Heart left ventricle (tissue), 16 donors: ENCODE measurements at places on chromosomes 2 and 18.

DNA sequence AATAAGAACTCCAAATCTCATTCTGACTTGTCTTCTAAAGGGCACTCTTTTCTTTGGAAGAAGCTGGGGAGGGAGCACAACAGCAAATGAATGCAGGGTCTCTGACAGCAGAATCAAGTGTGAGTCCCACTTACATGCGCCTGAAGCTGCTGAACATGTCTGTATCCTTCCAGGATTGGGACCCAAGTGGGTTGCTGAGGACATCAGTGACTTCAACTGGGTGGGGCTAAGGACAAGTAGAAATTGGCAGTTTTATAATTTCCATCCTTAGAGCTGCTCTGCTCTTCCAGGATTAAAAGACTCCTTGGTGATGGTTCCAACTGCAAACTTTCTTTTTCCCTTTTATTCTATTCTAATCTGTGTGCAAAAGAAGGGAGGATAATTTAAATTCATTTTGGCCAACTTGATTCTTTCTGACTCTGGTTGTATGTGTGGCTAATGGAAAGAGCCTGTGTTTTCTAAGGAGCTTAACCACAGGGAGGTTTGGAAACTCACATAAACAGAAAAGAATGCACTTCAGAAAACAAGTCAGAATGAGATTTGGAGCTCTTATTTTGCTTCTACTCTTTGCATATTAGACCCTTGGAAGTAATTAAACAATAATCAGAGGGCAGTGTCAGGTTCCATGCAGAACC, 20.6 kb downstream of the ANTXR1 start:
- no peak for DNase-seq

DNA sequence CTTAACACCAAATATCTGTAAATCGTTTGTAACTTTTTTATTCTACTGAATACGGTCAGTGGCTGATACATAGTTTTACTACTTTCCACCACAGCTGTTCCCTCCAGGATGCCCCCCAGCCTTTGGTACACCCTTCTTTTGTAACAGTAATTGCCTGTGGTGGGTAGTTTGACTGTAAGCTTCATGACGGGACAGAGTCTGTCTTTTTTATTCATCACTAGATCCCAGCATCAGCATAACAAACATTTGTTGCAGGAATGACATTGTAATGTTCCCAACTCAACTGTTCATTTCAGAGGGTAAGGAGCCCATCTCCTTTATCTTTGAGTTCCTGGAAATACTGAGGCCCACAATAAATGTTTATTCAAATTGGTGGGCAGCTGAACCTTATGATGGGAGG, 67.5 kb downstream of the MBOAT2 start:
- DNase-seq = no peak

DNA sequence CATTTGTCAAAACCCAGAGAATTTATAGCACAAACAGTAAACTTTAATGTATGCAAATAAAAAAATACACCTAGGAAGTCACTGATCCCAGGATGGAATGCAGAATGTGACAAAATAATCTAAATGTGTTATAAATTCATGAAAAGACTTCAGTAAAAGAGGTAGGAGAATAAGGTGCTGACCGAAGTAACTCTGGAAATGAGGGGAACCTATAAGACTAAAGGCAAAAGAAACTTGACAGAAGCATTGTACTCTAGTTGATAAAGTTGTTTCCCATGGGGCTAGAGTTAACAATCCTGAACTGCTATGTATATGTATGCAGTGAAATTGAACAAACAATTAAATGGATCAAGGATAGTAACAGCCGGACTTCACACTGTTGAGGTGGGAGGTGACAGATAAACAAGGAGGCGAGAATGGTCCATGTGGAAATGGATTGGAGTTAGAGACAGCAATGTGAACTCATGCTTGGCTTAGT, 24.5 kb downstream of the IRS1 start:
- DNase-seq = no peak

DNA sequence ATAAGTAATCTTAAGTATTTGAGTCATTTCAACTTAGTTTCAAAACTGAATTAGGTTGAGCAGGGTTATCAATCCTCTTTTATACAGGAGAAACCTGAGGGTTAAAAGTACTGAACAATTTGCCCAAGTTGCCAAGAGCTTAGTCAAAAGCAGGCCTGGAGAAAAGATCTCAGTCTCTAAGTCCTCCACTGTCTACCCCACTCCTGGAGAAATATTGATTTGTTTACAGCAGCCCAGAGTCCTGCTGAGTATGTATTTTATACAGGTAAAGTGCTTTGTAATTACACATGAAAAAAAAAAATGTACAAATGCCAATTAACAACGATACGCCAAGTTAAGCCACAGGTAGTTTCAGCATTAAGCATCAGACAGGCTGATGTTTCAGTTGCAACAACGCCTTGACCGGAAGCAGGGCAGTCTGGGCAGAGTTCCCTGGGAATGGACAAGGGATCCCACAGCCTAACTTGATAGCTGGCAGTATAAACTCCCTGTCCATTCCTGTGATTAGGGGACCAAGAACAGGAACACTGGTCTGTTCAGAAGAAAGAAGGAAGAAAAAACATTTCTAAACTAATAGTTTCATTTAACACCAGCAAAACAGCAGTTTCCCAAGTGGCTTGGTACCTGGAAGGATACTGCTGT, 132.9 kb downstream of the MYO5B start:
- peak; percentile 39 for DNase-seq

DNA sequence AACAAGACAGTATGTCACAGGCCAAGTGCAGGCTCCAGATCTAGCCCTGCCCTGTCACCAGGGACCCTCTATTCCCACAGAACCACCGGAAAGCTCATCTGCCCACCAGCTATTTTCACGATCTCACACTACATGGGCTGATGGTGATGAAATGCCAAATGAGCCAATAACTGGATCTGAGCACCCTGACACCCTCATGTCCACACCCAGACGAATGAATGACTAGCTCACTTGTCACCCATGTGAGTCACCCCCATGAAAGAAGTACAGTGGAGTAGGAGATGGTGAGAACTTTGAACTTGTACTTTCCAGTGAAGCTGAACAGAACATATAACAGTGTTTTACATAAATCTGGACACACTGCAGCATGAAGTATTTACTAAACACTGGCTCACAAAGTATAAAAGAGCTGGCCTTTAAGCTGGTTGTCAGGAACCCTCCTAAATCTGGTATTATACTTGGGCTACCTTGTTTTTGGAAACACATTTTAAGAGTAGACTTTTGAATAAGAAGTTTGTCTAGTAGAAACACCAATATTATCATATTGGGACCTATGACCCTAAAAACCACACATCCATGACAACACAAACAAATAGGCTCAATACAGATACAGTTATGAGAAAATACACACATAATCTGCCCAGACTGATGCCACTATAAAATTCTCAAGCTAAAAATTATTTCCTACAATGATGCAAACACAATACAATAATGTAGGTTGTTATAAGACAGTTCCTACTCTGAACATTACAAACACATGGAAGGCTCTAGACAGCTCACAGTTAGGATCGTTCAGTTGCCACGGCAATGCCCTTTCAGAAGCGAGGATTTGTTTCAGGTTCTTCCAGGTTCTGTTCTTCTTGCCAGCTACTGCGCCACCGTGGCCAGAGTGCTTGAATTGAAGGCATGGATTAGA, 19.0 kb downstream of the INO80C start:
- no peak for DNase-seq

DNA sequence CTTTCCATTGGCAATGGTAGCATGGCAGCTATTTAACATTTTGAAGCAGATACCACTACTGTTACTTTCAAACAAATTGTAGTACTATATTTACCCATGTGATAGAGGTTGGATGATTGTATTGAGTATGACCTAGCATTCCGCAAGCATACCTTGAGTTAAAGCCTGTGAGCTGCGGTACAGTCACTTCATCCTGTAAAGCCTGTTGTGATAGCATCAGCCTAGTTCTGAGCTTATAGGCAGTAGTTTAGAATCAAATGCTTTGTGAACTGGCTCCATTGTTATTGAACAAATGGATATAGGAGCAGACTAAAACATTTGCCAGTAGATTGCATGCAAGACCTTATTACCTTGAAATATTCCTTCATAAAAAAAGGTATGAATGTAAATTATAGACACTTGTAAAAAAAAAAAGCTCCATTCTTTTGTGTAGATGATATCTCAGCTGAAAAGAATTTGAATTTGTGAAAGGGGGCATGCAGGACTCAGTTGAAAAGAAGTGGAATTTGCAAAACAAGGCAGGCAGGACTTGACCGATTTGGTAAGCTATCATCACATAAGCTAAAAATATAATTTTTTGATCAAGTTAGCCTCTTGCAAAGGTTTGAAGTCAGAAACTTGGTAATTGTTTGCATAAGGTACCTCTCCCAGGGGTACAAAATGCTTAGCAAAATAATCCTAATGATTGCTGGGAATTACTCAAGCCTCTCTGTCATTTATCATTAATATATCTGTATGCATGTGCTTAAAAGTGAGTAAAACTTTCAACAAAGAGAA, 138.5 kb upstream of the ITGA4 start:
- DNase-seq = no peak

DNA sequence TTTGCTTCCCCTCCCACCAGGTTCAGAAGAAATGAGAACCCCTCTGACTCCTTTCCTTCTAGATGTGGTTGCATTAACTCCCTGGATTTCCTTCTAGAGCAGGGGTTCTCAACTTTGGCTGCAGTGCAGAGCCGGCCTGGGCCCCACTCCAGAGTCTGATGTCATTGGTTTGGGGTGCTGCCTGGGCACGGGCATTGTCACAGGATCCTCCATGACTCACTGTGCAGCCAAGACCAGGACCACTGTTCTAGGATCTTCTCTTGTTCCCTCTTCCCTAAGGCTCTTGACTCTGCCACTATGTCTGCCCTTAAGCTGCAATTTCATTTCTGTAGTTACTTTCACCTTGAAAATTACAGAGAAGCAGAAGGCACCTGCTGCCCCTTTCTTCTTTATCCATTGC, 31.8 kb downstream of the TBC1D8 start:
- peak; percentile 49 for DNase-seq

DNA sequence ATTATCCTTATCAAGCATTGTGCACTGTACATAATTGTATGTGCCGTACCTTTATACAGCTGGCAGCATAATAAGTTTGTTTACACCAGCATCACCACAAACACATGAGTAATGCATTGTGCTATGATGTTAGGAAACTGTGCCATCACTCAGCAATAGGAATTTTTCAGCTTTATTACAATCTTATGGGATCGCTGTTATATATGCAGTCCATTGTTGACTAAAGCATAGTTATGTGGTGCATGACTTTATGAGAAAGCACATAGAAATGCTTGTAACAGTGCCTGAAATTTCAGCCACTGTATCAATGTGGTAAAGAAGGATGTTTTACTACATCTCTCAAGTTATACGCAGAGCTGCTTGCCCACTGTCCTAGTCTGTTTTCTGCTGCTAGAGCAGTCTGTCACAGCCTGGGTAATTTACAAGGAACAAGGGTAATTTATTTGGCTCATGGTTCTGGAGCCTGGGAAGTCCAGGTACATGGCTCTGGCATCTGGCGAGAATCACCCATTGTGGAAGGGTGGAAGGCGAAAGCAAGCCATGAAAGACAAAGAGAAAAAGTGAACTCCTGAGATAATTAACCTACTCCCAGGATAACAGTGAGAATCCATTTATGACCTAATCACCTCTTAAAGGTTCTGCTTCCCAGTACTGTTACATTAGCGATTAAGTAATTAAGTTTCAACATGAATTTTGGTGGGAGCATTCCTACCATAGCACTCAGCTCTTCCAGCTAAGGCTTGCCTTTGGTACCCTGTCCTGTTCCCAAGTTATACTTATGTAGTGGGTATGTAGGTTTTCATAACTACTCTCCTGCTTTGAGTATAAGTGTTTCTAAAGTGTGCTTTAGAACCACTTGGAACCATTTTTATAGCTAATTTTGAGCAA, 4.6 kb downstream of the MAP3K20 start:
- no peak for DNase-seq
